ENCODE measurements at places on chromosomes 7 and 10. TPM values are rescaled to one million over a fixed set of nuclear protein-coding genes. Genes with fewer than 3 reads are reported as not detected.

The DRGX gene
- total RNA-seq: not detected

The CC2D2B gene
- total RNA-seq: 2.0 TPM

The ENTPD1 gene
- total RNA-seq: 9.4 TPM

The UBTD1 gene
- total RNA-seq: 1.1 TPM

The WNT8B gene
- not detected for total RNA-seq
